ENCODE measurements at places on chromosomes 12 and 14. TPM values are rescaled to one million over a fixed set of nuclear protein-coding genes. Genes with fewer than 3 reads are reported as not detected.

TRHDE gene
- total RNA-seq, result 3.5 TPM

AQP5 gene
- 0.09 TPM for total RNA-seq

CCND2 gene
- total RNA-seq, result 44.0 TPM

TMCC3 gene
- 0.71 TPM for total RNA-seq

CCDC175 gene
- total RNA-seq, result not detected

PMCH gene
- total RNA-seq, result not detected

TMEM229B gene
- 1.0 TPM for total RNA-seq

EXD2 gene
- total RNA-seq, result 14.8 TPM

GPRC5D gene
- not detected for total RNA-seq

COQ5 gene
- 37.7 TPM for total RNA-seq

AP1G2 gene
- total RNA-seq, result 6.7 TPM

KLHL33 gene
- 0.18 TPM for total RNA-seq

NUMB gene
- 19.2 TPM for total RNA-seq

LBHD2 gene
- total RNA-seq, result not detected

MAP3K9 gene
- 0.14 TPM for total RNA-seq

SLC39A5 gene
- under 0.01 TPM for total RNA-seq

LRRC10 gene
- total RNA-seq, result not detected

PRH2 gene
- total RNA-seq, result 0.18 TPM

TAS2R50 gene
- 2.4 TPM for total RNA-seq

CACNA1C gene
- total RNA-seq, result 5.0 TPM

PNMA1 gene
- total RNA-seq, result 9.0 TPM

DIO3 gene
- under 0.01 TPM for total RNA-seq

SP7 gene
- total RNA-seq, result not detected

ACVRL1 gene
- total RNA-seq, result 19.8 TPM

KRT77 gene
- not detected for total RNA-seq

TMEM132C gene
- total RNA-seq, result not detected

EEA1 gene
- 21.9 TPM for total RNA-seq

ALDH2 gene
- 163 TPM for total RNA-seq

KIAA0586 gene
- 10.7 TPM for total RNA-seq

WIF1 gene
- total RNA-seq, result not detected

PSMD9 gene
- 77.2 TPM for total RNA-seq

RASSF8 gene
- total RNA-seq, result 105 TPM

KLRG1 gene
- total RNA-seq, result 0.65 TPM

SLC25A21 gene
- 0.57 TPM for total RNA-seq

SIRT4 gene
- 1.00 TPM for total RNA-seq

GOLGA3 gene
- total RNA-seq, result 185 TPM

SYCP3 gene
- total RNA-seq, result 0.14 TPM

ANKS1B gene
- total RNA-seq, result 0.43 TPM

RBP5 gene
- not detected for total RNA-seq

LRRIQ1 gene
- 0.14 TPM for total RNA-seq

LARP4 gene
- total RNA-seq, result 36.8 TPM

MYF5 gene
- not detected for total RNA-seq

USP44 gene
- 13.8 TPM for total RNA-seq

ACOT4 gene
- total RNA-seq, result 0.46 TPM

RILPL1 gene
- 5.0 TPM for total RNA-seq

TSPAN19 gene
- total RNA-seq, result not detected

All from smooth muscle cell of bladder (primary cell).